Left lung (tissue), 14 donors: ENCODE measurements at places on chromosomes 11 and 22.

DNA sequence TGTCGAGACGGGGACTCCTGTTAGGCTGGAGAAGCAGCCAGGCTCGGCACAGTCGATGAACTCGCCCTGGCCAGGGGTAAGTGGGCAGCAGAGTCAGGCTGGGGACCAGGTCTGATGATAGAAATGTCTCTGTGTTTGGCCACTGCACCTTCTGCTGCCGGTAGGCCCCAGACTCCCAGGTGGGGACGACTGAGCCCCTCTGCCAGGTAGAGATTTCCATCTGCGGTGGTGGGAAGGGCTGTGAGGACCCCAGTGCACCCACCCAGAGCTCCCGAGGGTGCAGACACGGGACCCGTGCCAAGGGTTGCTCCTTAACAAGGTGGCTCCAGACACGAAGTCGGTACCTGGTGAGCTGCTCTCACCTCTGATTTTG lies 862.5 kb downstream of the TBC1D22A start:
- H3K27ac ChIP-seq = no peak overlapping the region
- no peaks in the 10 kb centered on the region for H3K4me1 ChIP-seq

DNA sequence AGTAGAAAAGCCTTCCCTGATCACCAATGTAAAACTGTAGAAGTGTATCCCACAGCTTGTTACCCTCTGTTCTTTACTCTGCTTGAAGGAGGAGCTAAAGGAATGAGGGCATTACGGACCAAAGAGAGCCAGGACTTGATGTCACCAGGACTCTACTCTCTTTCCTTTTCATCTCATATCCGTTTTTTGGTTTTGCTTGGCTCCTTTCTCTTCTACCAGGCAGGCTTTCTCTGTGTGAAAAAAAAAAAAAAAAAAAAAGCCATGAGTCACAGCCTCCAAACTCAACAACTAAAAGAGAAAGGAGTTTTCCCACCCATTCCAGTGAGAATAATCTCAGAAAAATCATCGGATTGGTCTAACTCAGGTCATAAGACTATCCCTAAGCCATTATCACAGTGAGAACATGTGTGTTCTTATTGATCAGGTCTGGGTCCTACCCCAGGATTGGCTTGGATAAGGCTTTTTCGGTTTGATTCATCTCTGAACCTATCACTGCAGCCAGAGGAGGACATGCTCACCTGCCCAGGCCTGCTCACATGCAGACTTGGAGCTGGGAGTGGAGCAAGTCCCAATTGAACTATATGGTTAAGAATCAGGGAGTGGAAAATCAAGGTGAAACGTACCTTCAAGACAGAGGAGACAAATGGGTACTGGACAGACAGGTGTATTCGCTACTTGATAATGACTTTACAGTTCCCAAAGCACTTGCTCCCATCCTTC lies 19.4 kb upstream of the LRRC55 start:
- H3K27ac ChIP-seq = no peak overlapping the region
- no peaks in the 10 kb centered on the region for H3K4me1 ChIP-seq
- no peaks in the 10 kb centered on the region for H3K27me3 ChIP-seq
- H3K4me3 ChIP-seq = no peak overlapping the region

DNA sequence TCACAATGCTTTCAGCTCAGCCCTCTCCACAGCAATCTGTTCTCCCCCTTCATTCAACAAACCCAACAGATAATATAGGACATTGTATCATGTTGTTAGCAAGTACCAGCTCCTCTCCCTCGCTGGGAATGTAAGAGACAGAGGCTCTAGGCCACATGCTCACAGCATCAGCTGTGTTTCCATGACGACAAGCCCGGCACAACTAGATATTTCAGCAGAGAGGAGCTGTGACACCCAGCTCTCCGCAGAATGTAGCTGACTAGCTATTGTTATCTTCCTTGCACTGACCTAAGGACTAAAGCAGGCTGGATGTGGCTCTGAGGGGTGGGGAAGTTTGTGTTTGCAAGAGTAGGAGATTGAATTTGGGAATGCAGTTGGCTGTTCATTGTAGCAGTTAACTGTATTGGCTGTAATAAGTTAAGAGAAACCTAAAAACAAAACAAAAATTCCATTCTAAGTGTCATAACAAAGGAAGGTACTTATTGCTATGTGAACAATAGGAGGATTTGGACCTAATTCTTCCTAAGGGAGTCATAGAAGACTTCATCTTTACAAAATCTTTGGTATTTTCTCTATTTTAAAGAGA lies 28.0 kb upstream of the RRAS2 start:
- H3K4me3 ChIP-seq = no peak overlapping the region
- H3K27ac ChIP-seq = no peak overlapping the region
- no peaks in the 10 kb centered on the region for H3K27me3 ChIP-seq
- no peaks in the 10 kb centered on the region for H3K4me1 ChIP-seq

GRCh38 chr11:62921573-62922188 lies 518 bp upstream of the CHRM1 start:
- H3K4me3 ChIP-seq = peak overlapping the region; percentile 24
- peaks cover 77% of the 10 kb centered on the region for H3K27me3 ChIP-seq
- H3K4me1 ChIP-seq = peaks cover 21% of the 10 kb centered on the region
- DNase-seq = no peak
- H3K36me3 ChIP-seq = no peaks in the 10 kb centered on the region
- peak overlapping the region; percentile 60 for H3K27ac ChIP-seq

GRCh38 chr11:65606876-65607613 lies 7.0 kb downstream of the MAP3K11 start:
- H3K4me3 ChIP-seq = peak overlapping the region; percentile 17
- no peaks in the 10 kb centered on the region for H3K27me3 ChIP-seq
- H3K27ac ChIP-seq = peak overlapping the region; percentile 55
- H3K4me1 ChIP-seq = peaks cover 31% of the 10 kb centered on the region
- DNase-seq = peak; percentile 93

- H3K36me3 ChIP-seq = no peaks in the 10 kb centered on the region
- no peak overlapping the region for H3K27ac ChIP-seq
- H3K27me3 ChIP-seq = no peaks in the 10 kb centered on the region
These were observed 78.9 kb downstream of the SFI1 start for GRCh38 chr22:31575190-31575589.

DNA sequence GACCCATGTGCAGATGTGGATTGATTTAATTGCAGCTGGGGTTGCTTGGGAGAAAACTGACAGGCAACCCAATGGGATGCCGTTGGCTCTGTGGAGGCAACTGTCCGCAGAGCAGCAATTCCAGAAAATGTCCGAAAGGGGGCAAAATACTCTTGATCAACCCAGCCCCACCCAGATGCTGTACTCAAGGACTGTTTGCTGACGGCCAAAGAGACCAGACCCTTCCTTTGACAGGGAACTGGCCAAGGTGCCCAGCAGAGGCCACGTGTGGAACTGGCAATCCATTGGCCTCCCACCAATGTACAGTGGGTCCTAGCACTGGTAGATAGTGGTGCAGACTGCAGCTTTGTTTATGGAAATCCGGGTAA lies 29.7 kb upstream of the KCNA4 start:
- no peak for DNase-seq
- no peaks in the 10 kb centered on the region for H3K27me3 ChIP-seq
- H3K36me3 ChIP-seq = no peaks in the 10 kb centered on the region
- no peak overlapping the region for H3K27ac ChIP-seq
- H3K4me1 ChIP-seq = no peaks in the 10 kb centered on the region

DNA sequence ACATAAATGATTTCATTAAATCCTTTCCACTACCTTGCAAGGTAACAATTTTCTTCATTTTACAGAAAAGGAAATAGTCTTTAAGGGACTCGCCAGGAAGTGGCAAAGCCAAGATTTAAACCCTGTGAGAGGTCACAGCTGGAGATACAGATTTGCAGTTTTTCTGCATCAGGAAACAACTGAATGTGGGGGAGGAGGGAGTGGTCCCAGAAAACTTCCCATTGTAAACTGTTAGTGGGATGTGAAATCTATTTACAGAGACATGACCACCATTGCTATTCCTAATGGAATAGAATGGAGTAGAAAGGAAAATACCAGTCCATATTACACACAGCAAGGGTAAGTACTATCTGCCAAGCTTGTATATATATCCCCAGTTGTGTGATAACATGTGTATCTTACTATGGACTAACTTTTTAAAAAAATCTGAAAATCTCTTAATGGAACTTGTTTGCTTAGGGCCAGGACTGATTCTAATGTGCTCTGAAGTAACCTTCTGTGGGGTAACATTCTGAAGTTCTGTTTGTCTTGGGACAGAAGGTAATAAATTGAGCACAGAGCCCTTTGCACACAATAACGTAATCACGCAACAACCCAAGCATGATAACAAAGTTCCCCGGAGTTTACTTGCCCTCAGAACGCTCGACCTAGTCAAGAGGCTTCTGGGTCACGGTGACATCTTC lies 10.9 kb upstream of the TSKU start:
- H3K4me3 ChIP-seq = no peak overlapping the region
- no peaks in the 10 kb centered on the region for H3K27me3 ChIP-seq
- H3K4me1 ChIP-seq = peaks cover 39% of the 10 kb centered on the region
- no peak overlapping the region for H3K27ac ChIP-seq

GRCh38 chr22:46038516-46039430 lies 61.8 kb upstream of the WNT7B start:
- H3K27me3 ChIP-seq = no peaks in the 10 kb centered on the region
- H3K4me3 ChIP-seq = no peak overlapping the region
- no peaks in the 10 kb centered on the region for H3K36me3 ChIP-seq
- no peak overlapping the region for H3K27ac ChIP-seq
- DNase-seq = no peak
- peaks cover 19% of the 10 kb centered on the region for H3K4me1 ChIP-seq

GRCh38 chr11:109795234-109795633 lies 298.0 kb upstream of the ZC3H12C start:
- no peak overlapping the region for H3K27ac ChIP-seq
- no peaks in the 10 kb centered on the region for H3K27me3 ChIP-seq
- H3K4me1 ChIP-seq = no peaks in the 10 kb centered on the region
- no peaks in the 10 kb centered on the region for H3K36me3 ChIP-seq

DNA sequence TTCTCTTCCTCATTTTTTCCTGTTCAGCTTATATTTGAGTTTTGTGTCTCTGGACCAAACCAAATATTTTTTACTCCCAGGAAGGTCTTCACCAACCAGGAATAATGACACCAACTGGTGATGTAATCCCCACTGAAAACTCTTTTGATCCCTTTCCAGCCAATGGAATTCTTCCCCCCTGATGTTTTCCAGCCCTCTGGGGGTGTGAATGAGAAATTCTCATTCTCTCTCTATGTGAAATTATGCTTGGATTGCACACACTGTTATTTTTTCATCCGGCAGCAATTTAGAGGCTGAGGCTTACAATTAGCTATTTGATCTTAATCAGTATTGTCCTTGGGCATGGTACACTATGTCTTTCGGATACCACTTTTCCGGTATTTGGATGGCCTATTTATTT lies 39.5 kb upstream of the SLC1A2 start:
- H3K4me3 ChIP-seq = no peak overlapping the region
- DNase-seq = no peak
- H3K4me1 ChIP-seq = no peaks in the 10 kb centered on the region
- no peak overlapping the region for H3K27ac ChIP-seq
- no peaks in the 10 kb centered on the region for H3K36me3 ChIP-seq
- H3K27me3 ChIP-seq = peaks cover 13% of the 10 kb centered on the region

- H3K36me3 ChIP-seq = no peaks in the 10 kb centered on the region
- H3K27ac ChIP-seq = no peak overlapping the region
- no peak for DNase-seq
- no peaks in the 10 kb centered on the region for H3K4me1 ChIP-seq
These were observed 22.4 kb downstream of the CCDC82 start for GRCh38 chr11:96367342-96367741.

DNA sequence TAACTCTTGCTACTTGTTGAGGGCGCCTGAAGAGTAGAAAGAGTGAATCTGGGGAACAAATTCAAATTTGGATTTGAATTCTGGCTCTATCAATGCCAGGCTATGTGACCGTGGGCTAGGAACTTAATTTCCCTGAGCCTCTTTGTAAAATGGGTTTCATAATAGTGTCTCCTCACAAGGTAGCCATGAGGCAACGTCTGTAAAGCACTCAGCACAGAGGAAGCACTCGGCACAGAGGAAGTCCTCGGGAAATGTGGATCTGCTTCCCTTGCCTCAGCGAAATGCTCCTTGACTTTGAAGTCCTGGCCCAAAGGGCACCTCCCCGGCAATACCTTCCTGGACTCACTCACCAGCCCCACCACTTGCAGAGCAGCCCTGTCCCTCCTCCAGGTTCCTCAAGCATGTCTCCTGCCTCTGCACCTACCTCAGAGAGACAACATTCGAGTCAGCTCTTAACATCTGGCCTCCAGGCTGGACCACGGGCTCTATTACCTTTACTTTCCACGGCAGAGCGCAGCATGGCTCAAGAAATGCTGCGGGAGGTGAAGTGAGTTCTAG lies 17.7 kb downstream of the CD6 start:
- no peak for DNase-seq
- H3K27me3 ChIP-seq = no peaks in the 10 kb centered on the region
- no peak overlapping the region for H3K27ac ChIP-seq

GRCh38 chr11:62398011-62398994 lies 20.5 kb upstream of the SCGB1A1 start:
- H3K4me3 ChIP-seq = no peak overlapping the region
- DNase-seq = no peak
- peaks cover 35% of the 10 kb centered on the region for H3K4me1 ChIP-seq
- no peaks in the 10 kb centered on the region for H3K27me3 ChIP-seq

DNA sequence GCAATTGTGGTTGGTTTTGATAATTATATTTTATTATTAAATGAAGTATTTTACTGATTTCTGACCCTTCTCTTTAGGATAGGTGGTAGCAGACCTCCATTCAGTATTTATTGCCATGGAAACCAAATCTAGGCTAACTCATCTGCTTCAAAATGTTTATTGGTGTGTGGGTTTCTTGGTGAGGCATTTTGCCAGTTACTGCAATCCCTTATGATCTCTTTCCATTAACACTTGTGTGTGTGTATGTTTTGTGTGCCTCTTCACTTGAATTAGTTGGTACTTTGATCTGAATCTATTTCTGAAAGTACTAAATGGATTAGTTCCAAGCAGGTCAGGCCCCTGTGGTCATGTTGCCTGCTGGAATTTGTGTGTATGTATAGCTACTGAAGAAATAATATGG lies 184.4 kb upstream of the C11orf87 start:
- no peak overlapping the region for H3K4me3 ChIP-seq
- no peaks in the 10 kb centered on the region for H3K4me1 ChIP-seq
- no peak overlapping the region for H3K27ac ChIP-seq
- no peaks in the 10 kb centered on the region for H3K36me3 ChIP-seq
- H3K27me3 ChIP-seq = no peaks in the 10 kb centered on the region

GRCh38 chr22:49934891-49935557 lies 16.6 kb downstream of the CRELD2 start:
- H3K27me3 ChIP-seq = no peaks in the 10 kb centered on the region
- peak; percentile 75 for DNase-seq
- peaks cover 32% of the 10 kb centered on the region for H3K4me1 ChIP-seq
- H3K27ac ChIP-seq = peak overlapping the region; percentile 99

- H3K36me3 ChIP-seq = peaks cover 17% of the 10 kb centered on the region
- H3K4me3 ChIP-seq = no peak overlapping the region
- no peak for DNase-seq
- H3K27me3 ChIP-seq = peaks cover 27% of the 10 kb centered on the region
- peaks cover 12% of the 10 kb centered on the region for H3K4me1 ChIP-seq
These were observed 8.2 kb downstream of the DUSP8 start for GRCh38 chr11:1563697-1564534.

GRCh38 chr22:27791159-27791858 lies 10.2 kb downstream of the MN1 start:
- H3K4me1 ChIP-seq = no peaks in the 10 kb centered on the region
- no peak overlapping the region for H3K27ac ChIP-seq
- DNase-seq = no peak
- H3K27me3 ChIP-seq = no peaks in the 10 kb centered on the region
- no peak overlapping the region for H3K4me3 ChIP-seq

- H3K27me3 ChIP-seq = no peaks in the 10 kb centered on the region
- no peak overlapping the region for H3K4me3 ChIP-seq
- H3K36me3 ChIP-seq = no peaks in the 10 kb centered on the region
- no peaks in the 10 kb centered on the region for H3K4me1 ChIP-seq
These were observed 43.8 kb downstream of the KCNQ1OT1 start for GRCh38 chr11:2655834-2656622.

GRCh38 chr11:69058511-69059270 lies 10.0 kb downstream of the TPCN2 start:
- no peak overlapping the region for H3K27ac ChIP-seq
- H3K4me3 ChIP-seq = no peak overlapping the region
- no peaks in the 10 kb centered on the region for H3K27me3 ChIP-seq
- peaks cover 83% of the 10 kb centered on the region for H3K36me3 ChIP-seq
